Breast epithelium (tissue), 4 donors: ENCODE measurements at places on chromosomes 4 and X.

GRCh38 chrX:71615056-71615455, 3.3 kb downstream of the CXCR3 start:
- DNase-seq, result no peak

DNA sequence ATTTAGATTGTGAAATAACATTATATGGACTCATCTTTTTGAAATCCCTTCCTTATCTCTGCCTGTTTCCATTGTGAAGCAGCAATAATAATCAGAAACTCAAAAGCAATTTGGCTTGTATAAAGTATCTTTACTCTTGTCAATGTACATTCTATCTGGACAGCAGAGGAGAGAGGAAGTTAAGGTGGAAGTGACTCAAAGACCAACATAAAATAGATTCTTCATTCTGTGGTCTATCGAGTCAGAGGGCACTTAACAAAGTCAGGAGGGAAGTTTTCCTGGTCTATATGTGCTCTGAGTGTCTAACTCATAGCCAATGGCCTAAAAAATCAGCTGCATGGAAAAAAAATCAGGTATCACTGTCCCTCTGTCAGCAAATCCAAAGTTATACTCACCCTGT, 155.5 kb downstream of the EMCN start:
- no peak for DNase-seq

- no peak for DNase-seq
Observed at GRCh38 chrX:41339148-41339547, 5.2 kb downstream of the DDX3X start.

DNA sequence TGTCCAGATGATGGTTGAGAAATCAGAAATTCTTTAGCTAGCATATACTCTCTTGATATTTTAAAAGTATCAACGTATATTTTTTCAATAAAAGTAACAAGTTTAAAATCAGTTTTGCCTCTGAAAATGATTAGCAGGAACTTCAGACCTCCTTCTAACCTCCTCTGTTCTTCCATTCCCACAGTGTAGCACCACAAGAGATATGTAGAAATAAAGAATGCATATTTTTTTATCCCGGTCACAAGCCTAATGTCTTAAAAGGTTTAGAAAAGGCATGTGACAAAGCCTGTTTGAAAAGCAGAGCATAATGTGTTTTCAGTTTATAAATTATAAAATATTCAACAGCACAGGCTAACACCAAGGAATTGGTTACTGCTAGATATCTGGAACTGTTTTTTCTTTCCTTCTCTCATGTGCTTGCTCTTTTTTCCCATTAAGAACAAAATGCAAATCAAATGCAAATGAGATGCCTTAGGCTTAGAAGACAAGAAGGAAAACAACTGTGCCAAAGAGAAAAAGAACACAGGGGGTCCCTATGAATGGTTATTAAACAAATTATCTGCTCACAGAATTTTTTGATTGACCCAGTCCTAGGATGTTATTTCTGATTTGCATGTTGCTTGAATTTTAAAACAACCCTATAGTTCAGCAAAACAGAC, 351.7 kb upstream of the FAM241A start:
- DNase-seq, result no peak

- DNase-seq, result no peak
Observed at GRCh38 chr4:127224556-127224955, 408.2 kb upstream of the INTU start.

DNA sequence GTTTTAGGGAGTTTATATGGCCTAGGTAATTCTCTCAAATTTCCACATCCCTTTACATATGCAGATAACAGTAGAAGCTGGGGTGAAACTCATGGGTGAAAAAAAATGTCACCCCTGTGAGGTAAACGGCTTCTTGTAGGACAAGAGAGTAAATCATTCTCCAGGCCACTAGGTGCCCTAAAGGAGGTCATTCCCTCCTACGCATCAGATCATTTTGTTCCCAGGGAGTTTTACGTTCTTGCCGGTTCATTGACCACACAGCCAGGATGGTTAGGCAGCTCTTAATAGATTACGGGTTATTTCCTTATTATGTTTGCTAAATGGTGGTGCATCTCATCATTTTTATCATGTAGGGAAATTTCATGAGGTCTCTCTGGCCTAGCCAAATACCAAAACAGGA, 225.8 kb upstream of the NOCT start:
- no peak for DNase-seq

GRCh38 chr4:73704314-73705055, 35.9 kb upstream of the CXCL8 start:
- no peak for DNase-seq

DNA sequence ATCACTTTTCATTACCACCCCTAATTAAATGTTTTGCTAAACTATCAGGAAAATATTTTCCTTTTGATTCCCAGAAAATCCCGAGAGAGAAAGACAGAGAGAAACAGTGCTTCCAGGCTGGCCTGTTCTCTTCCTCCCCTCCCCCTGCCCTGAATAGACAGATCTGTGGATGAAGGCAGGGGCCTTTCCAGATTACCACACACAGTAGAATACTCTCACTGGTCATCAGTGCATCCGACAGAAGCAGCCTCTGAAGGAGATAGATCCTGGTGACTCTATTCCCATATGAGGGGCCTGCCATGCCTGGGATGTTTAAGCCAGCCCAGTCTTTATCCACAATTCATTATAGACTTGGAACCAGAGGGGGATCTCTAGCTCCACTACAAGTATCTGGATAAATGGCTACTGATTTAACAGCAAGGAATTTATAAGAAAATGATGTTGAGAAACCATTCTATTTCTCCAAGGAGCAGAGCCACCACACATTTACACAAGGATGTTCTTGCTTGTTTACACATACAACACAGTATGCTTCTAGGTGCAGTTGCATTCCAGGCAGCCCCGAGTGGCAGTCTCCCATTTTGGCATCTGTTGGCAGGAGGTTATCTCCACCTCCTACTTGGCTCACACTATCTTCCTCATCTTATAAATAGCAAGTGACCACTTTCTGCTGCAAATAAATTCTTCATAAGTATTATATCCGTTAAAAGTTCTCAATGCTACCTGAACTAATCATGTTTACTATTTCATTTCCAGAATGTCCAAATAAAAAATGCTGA, 115.8 kb downstream of the HS6ST2 start:
- no peak for DNase-seq

DNA sequence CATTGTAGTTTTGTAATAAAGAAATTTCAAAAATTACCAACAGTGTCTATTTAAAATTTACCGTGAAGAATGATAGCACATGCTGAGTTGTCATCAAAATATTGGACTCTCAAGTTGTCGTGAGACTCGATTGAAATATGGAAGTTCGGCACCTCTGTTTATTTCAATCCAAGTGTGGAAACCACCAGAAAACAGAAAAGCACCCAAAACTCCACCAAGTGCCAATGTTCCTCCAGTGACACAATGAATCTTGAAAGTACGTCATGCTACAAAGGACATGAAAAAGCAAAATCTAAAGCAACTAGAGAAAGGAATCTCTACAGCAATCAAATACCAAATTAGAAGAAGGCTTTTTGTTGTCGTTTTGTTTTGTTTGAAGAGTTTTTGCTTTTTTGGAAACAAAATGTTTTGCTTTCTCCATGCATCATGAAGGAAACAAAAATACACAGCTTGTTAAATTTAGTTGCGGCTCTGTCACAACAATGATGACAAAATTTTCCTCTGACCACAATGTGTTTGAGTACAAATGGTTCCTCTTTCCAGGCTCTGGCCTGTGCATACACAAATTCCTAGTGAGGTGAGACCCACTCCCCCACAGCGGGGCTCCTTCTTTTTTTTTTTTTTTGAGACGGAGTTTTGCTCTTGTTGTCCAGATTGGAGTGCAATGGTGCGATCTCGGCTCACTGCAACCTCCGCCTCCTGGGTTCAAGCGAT, 9.6 kb upstream of the IL13RA1 start:
- DNase-seq, result no peak

- no peak for DNase-seq
Observed at GRCh38 chrX:77440330-77440729, 6.9 kb upstream of the FGF16 start.

DNA sequence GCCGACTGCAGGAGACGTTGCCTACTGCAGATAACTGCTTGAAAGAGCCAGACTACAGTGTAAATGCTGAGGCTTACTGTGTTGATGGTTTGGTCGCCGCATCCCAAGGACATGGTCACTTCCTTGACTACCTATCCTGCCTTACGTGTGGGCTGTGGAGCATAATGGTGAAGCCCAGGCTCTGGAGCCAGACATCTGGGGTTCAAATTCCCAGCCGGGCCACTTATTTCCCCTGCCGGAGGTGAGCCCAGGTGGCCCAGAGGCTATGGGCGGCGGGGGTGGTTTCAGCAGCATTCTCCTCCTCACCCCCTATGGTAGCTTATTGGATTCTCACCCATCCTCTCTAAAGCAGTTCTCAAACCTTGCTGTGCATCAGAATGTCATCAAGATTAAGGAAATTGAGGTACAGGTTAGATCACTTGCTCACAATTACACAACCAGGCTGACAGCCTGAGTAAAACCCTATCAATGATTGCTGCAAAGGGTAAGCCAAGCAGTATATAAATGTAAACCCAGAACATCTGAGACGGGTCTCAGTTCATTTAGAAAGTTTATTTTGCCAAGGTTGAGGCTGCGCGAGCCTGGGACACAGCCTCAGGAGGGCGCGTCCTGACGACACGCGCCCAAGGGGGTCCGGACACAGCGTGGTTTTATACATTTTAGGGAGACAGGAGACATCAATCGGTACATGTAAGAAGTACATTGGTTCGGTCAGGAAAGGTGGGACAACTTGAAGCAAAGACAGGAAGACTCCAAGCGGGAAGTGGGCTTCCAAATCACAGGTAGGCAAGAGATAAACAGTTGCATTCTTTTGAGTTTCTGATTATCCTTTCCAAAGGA, 48.5 kb downstream of the EVC start:
- DNase-seq, result no peak

DNA sequence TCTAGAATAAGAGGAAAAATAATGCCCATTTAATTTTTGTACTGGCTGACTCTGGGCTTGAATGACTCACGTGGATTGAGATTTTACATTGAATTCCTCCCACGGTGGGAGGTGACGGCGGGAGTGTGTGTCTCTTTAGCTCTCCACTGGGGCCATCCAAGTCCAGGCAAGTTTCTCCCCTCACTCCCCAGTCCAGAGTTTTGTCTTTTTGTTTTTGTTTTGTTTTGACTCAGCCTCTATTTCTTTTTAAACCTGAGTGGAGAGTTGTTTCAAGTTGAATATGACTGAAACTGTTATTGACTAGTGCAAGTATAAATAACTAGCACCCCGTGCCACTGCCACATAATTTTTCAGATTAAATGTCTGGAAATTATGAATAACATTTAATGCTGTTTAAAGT, 13.6 kb downstream of the CHST7 start:
- no peak for DNase-seq

DNA sequence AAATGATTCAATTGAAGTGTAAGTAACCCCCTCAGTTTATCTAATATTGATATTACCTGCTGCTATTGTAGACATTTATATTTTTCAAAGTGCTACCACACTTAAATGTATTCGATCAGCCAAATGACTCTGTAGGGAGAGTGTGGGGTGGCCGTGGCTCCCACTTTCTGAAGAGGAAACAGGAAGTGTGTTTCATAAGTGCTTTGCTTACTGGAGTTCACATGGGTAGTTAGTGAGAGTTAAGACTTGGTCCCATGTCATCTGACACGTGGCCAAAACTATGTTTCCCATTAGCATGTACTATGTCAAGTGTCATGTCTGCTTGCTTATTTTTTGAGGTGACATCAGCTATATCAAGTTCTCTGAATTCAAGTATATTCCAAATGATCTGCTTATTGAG, 308.1 kb upstream of the GATB start:
- no peak for DNase-seq

GRCh38 chrX:145532176-145532780, 285.0 kb downstream of the SPANXN1 start:
- no peak for DNase-seq

DNA sequence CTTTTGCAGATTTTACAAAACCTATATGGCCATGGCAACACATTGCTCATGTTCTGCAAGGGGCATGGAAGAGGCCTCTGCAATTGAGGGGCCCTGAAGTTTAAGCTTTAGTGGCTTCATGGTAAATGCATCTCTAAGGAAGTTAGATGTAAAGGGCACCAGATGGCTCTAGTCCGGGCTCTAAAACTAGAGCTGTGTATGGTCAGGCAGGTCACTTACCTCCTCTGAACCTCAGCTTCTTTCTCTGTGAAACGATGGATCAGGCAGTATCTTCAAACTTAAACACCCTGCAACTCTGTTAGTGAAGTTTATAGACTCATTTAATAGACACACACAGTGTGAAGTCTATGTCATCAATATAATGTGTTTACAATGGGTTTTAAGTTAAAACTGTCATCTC, 10.0 kb downstream of the MAGEB17 start:
- DNase-seq, result no peak

- no peak for DNase-seq
Observed at GRCh38 chrX:41482154-41482850, 35.2 kb downstream of the NYX start.

DNA sequence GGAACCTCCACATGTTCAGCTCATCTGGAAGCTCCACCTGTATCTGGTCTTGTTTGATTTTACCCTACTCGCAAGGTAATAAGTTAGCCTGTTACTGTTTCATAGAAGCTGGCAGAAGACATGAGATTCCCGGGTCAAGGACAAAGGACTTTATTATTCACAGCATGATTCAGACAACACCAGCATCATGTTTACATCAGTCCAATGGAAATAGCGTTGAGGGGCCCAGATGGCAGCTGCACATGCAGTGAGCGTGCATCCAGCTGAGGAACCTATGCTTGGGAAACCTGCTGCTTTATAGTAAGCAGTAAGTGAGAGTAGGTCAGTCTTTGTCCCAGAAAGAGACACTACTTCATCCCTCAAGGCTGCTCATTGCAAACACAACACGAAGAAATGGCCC, 19.8 kb downstream of the TSPAN5 start:
- DNase-seq, result no peak

GRCh38 chrX:39975101-39975925, 122.4 kb downstream of the BCOR start:
- peak; percentile 69 for DNase-seq

DNA sequence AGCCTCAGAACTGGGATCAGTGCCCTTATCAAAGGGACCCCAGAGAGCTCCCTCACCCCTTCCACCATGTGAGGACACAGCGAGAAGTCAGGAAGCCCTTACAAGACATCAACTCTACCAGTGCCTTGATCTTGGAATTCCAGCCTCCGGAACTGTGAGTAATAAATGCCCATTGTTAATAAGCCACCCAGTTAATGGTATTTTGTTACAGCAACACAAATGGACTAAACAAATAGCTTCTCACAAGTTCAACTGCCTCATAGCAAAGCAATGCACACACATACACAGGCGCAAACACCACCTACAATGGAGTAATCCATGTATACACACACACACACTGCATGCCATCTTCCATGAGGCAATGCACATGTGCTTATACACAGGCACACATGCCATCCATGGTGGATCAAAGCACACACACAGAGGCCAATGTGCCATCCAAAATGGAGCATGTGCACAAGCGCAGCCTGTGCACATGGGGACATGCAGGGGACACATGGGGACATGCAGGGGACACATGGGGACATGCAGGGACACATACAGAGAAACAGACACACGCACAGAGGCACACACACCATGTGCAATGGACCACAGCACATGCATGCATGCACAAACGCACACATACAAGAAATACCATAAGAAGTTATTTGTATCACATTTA, 137.6 kb upstream of the TBL1X start:
- no peak for DNase-seq
